CD4-positive, CD25-positive, alpha-beta regulatory T cell (primary cell): ENCODE measurements at places on chromosomes 13 and 19. TPM values are rescaled to one million over a fixed set of nuclear protein-coding genes. Genes with fewer than 3 reads are reported as not detected.

Gene CALR3
- not detected for total RNA-seq

Gene RNASEH2B
- total RNA-seq: 96.0 TPM

Gene NLRP11
- total RNA-seq: not detected

Gene IGFL2
- total RNA-seq: not detected

Gene RGL3
- total RNA-seq: not detected

Gene CPAMD8
- total RNA-seq: 2.3 TPM

Gene RASAL3
- total RNA-seq: 122 TPM

Gene MEX3D
- 3.6 TPM for total RNA-seq

Gene ODAD3
- not detected for total RNA-seq
